ENCODE measurements at places on chromosomes 7 and 10.

GRCh38 chr10:131722525-131723264, 178.1 kb upstream of the PPP2R2D start:
- H3K4me3 ChIP-seq, result no peak overlapping the region
- no peaks in the 10 kb centered on the region for H3K4me1 ChIP-seq
- no peak for DNase-seq
- H3K36me3 ChIP-seq, result no peaks in the 10 kb centered on the region

GRCh38 chr10:95697429-95697828, 3.7 kb upstream of the TCTN3 start:
- peaks cover 7% of the 10 kb centered on the region for H3K4me1 ChIP-seq
- H3K36me3 ChIP-seq, result no peaks in the 10 kb centered on the region
- peak; percentile 34 for DNase-seq
- H3K27ac ChIP-seq, result no peak overlapping the region
- no peak overlapping the region for H3K4me3 ChIP-seq
- H3K27me3 ChIP-seq, result no peaks in the 10 kb centered on the region

- no peak overlapping the region for H3K27ac ChIP-seq
- H3K4me1 ChIP-seq, result no peaks in the 10 kb centered on the region
- H3K27me3 ChIP-seq, result no peaks in the 10 kb centered on the region
- H3K36me3 ChIP-seq, result peaks cover 30% of the 10 kb centered on the region
- no peak overlapping the region for H3K4me3 ChIP-seq
Observed at GRCh38 chr7:105065104-105065503, 51.1 kb downstream of the KMT2E start.

DNA sequence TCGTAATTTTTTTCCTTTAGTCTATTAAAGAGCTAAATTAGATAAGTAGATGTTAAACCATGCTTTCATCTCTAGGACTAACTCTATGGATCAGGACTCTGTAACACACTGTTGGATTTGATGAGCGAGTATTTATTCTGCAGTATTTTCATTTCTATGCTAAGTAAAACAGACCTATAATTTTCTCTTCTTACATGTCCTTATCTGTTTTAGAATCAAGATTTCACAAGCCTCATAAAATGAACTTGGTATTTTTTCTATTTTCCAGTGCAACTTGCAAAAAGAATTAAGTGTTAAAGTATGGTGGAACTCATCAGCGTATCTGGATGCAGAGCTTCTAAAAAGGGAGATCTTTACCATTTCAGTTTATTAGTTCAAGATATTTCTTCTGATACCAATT, 2.4 kb downstream of the CACUL1 start:
- DNase-seq, result no peak
- no peak overlapping the region for H3K4me3 ChIP-seq
- no peaks in the 10 kb centered on the region for H3K27me3 ChIP-seq

DNA sequence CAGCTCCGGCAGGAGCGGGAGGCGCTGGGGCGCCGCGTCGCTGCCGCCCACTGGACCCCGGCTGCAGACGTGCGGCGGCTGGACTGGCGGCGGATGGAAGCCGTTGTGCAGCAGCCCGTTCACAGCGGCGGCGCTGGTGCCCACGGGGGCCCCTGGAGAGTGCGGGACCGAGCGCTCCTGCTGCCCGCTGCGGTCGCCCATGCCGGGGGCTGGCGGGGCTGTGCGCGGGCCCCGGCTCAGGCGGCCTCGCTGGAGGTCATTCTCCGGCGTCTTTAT, 413 bp downstream of the PANK1 start:
- H3K36me3 ChIP-seq, result no peaks in the 10 kb centered on the region
- H3K4me3 ChIP-seq, result peak overlapping the region; percentile 86
- H3K27me3 ChIP-seq, result no peaks in the 10 kb centered on the region
- H3K27ac ChIP-seq, result peak overlapping the region; percentile 55

Data from common myeloid progenitor, CD34-positive (primary cell).